ENCODE measurements at places on chromosomes 16 and 17.

GRCh38 chr17:6996256-6997011, 585 bp downstream of the ALOX12 start:
- no peak for DNase-seq

GRCh38 chr16:83095941-83096692, 469.3 kb downstream of the CDH13 start:
- no peak for DNase-seq

GRCh38 chr17:35841505-35841904, 27.2 kb downstream of the HEATR9 start:
- no peak for DNase-seq

GRCh38 chr16:70417661-70418060, 21.2 kb downstream of the ST3GAL2 start:
- no peak for DNase-seq

DNA sequence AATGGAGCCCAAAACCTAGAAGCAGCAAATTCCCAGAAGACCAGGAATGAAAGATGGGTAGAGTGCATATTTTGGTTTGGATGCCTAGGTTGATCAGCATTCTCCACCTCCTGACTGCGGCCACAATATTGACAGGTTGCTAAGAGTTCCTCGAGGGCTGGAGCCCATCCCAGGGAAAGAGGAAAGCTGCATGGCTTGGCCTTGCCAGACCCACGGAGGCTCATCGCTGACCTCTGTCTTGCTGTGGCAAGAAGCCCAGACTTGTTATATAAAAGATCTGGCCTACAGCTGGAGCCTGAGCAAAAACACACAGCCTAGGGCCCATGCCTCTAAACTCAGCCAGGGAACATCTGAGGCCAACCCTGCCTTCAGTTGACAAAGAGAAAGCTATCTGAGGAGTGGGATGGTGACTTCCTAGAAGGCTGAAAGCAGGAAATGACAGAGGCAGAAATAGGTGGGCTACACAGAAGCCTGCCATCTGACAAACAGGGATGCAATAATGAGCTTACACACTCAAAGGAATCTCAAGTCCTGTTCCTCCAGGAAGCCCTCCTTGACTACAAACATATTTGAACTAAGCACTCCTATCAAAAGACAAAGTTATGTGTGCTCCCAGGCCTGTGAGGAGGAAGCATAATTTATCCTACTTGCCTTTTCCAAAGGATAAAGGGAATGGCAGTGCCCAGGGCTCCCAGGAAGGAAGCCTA, 22.5 kb upstream of the SLC35B1 start:
- DNase-seq, result no peak

DNA sequence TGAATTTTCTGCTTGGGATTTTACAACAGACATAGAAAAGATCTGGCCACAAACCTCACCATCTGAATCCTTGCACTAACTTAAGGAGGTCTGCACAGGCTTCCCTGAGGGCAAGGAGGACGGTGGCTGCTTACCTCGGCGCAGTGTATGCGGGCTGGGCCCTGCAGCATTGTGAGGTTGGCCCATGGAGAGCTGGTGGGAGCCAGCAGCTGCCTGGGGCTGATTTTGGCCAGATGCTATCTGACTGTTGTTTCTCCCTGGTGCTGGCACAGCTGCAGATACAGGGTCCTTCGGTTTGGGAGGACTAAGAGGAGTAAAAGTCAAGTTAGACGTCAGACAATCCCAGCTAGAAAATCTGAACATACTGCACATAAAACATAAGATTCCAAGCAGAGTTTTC, 79.8 kb downstream of the ARHGAP17 start:
- no peak for DNase-seq

DNA sequence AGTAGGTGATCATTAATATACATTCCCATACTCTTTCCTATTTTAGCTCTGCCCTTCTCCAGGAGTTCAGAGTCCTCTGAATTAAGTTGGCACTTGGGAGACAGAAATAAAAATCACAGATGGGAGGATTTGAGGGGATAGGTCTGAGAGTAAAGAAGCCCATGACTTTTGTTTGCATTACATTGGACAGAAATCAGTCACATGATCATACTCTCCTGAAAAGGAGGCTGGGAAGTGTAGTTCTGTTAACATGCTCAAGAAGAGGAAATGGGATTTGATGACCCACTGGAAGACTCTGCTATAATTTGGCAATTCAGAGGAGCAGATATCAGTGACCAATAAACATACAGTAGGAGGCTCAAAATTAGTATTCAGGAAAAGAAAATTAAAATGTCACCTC, 674.9 kb upstream of the C16orf82 start:
- DNase-seq, result no peak

DNA sequence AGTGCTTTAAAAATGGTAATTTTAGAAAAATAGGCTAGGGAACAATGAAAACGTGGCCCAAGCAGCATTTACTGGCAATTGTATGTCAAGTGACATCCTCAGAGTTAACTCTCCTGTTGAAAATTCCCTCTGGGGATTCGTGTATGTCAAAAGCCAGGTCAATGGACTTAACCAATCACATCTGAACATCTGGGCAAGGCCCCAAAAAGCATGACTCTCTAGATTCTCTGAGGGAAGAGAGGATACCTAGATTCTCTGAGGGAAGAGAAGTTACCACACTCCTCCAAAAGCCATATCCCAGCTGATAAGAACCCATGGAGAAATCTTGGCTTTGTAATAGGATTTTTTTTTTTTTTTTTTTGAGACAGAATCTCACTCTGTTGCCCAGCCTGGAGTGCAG, 23.5 kb downstream of the NFE2L1 start:
- DNase-seq, result no peak

DNA sequence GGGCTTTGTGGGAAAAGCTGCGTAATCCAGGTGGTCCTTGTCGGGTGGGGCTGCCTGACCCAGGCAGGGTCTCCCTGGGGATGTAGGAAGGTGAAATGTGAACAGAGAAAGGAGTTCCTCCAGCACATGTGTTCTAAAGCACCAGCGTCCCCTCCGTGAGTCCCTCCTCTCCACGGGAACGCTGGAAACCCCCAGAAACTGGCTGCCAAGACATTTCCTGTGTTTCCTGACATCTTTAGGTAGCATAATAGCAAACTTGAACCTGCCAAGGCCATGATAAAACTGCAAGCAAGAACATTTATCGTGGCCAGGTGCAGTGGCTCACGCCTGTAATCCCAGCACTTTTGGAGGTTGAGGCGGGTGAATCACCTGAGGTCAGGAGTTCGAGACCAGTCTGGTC, 12.6 kb upstream of the PYDC1 start:
- DNase-seq, result no peak

DNA sequence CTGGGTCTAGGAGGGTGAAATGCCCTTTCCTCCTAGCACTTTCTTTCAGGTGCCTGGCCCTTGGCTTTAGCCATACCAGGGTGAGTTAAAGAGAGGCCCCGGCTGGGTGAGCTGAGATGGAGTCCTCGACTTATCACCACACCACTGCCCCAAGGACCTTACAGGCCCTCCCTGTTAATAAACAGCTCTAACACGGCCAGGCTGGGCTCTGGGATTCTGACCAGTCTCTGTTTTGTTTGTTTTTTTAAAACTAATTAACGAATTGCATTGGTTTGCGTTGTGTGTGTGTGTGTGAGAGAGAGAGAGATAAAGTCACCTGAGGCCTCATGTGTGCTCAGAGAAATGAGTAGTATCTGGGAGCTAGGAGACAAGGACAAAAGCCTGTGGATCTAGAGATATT, 14.3 kb downstream of the MYL4 start:
- no peak for DNase-seq

DNA sequence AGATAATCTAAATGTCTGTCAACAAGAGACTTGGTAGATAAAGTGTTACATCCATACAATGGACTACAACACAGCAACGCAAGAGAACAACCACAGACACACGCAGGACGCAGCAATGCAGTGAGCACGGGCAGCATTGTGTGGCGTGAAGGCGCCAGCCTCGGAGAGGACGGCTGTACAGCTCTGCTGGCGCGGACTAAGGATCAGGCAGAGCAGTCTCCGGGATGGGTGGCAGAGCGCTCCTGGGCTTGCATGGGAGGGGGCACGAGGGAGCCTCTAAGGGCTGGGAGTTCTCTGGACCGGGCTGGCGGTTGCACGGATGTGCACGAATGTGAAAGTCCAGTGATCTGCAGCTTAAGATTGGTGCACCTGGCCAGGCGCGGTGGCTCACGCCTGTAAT, 34.5 kb downstream of the ACTG1 start:
- DNase-seq, result no peak

GRCh38 chr17:67056746-67057490, 12.6 kb downstream of the CACNG1 start:
- no peak for DNase-seq
